ENCODE measurements at places on chromosomes 5 and 9. TPM values are rescaled to one million over a fixed set of nuclear protein-coding genes. Genes with fewer than 3 reads are reported as not detected.

HSD17B3 gene
- total RNA-seq, result not detected

ACTBL2 gene
- not detected for total RNA-seq

PDCD1LG2 gene
- 8.8 TPM for total RNA-seq

PLAC8L1 gene
- not detected for total RNA-seq

SPATA31D4 gene
- total RNA-seq, result not detected

CTSL gene
- total RNA-seq, result 393 TPM

PAEP gene
- not detected for total RNA-seq

IFNA13 gene
- not detected for total RNA-seq

FCN1 gene
- not detected for total RNA-seq

LHX3 gene
- total RNA-seq, result not detected

SHB gene
- 12.1 TPM for total RNA-seq

FOCAD gene
- 13.0 TPM for total RNA-seq

WNT8A gene
- total RNA-seq, result not detected

PTGS1 gene
- 0.97 TPM for total RNA-seq

FRMD3 gene
- 15.5 TPM for total RNA-seq

GABRA1 gene
- total RNA-seq, result not detected

FOXD4L4 gene
- not detected for total RNA-seq

C9orf153 gene
- not detected for total RNA-seq

LHX2 gene
- 0.18 TPM for total RNA-seq

GCNT1 gene
- 17.8 TPM for total RNA-seq

CEP72 gene
- total RNA-seq, result 5.7 TPM

CDKN2B gene
- total RNA-seq, result 22.3 TPM

MEGF10 gene
- total RNA-seq, result 0.03 TPM

MRPS27 gene
- total RNA-seq, result 57.3 TPM

CTNND2 gene
- 0.03 TPM for total RNA-seq

INSL4 gene
- total RNA-seq, result 0.81 TPM

CACFD1 gene
- total RNA-seq, result 2.9 TPM

ZNF618 gene
- 1.1 TPM for total RNA-seq

TTC33 gene
- 19.4 TPM for total RNA-seq

FSTL4 gene
- 3.6 TPM for total RNA-seq

GRK6 gene
- 103 TPM for total RNA-seq

CSF1R gene
- total RNA-seq, result 1.2 TPM

PKD2L2 gene
- total RNA-seq, result not detected

SLC36A3 gene
- not detected for total RNA-seq

ACO1 gene
- total RNA-seq, result 37.9 TPM

TMEM215 gene
- not detected for total RNA-seq

ANKDD1B gene
- total RNA-seq, result not detected

PCDHGB7 gene
- 2.6 TPM for total RNA-seq

OR1J2 gene
- not detected for total RNA-seq

ADAMTS16 gene
- total RNA-seq, result 7.5 TPM

ISOC1 gene
- total RNA-seq, result 47.1 TPM

SPZ1 gene
- not detected for total RNA-seq

SPOCK1 gene
- 0.95 TPM for total RNA-seq

TLX3 gene
- total RNA-seq, result not detected

IRX4 gene
- not detected for total RNA-seq

GM2A gene
- total RNA-seq, result 16.7 TPM

MEIKIN gene
- not detected for total RNA-seq
